ENCODE measurements at places on chromosomes 7 and 10.

- no peak for DNase-seq
Observed at GRCh38 chr7:131674131-131674530, 117.7 kb upstream of the PODXL start.

- DNase-seq = no peak
Observed at GRCh38 chr10:73790886-73791625, 5.7 kb downstream of the ZSWIM8 start.

DNA sequence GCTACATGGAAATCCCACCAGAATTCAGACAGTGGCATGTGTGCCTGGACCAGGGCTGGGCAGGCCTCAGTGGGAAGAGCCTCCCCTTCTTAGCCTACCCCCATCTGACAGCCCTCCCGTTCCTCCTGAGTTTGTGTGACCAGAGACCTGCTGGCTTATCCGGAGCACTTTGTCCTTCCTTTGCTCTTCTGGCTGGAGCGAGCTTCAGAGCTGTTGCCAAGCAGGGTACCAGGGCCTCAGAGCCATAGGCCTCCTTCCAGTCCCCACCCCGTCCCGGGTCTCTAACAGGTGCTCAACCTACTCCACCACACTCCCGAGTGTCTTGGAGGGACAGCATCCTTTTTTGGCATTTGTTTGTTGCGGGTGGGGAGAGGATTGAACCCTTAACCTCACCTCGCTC is 26.5 kb upstream of the TRIM8 start:
- DNase-seq = no peak

- DNase-seq = no peak
Observed at GRCh38 chr10:72593963-72594362, 31.9 kb downstream of the MICU1 start.

- DNase-seq = no peak
Observed at GRCh38 chr7:149683181-149683580, 90.2 kb downstream of the ZNF467 start.

- DNase-seq = no peak
Observed at GRCh38 chr10:106467506-106467905, 697.0 kb downstream of the SORCS1 start.

- no peak for DNase-seq
Observed at GRCh38 chr7:106065575-106066500, 46.3 kb downstream of the SYPL1 start.

- DNase-seq = no peak
Observed at GRCh38 chr10:132245056-132245455, 58.3 kb downstream of the DPYSL4 start.

DNA sequence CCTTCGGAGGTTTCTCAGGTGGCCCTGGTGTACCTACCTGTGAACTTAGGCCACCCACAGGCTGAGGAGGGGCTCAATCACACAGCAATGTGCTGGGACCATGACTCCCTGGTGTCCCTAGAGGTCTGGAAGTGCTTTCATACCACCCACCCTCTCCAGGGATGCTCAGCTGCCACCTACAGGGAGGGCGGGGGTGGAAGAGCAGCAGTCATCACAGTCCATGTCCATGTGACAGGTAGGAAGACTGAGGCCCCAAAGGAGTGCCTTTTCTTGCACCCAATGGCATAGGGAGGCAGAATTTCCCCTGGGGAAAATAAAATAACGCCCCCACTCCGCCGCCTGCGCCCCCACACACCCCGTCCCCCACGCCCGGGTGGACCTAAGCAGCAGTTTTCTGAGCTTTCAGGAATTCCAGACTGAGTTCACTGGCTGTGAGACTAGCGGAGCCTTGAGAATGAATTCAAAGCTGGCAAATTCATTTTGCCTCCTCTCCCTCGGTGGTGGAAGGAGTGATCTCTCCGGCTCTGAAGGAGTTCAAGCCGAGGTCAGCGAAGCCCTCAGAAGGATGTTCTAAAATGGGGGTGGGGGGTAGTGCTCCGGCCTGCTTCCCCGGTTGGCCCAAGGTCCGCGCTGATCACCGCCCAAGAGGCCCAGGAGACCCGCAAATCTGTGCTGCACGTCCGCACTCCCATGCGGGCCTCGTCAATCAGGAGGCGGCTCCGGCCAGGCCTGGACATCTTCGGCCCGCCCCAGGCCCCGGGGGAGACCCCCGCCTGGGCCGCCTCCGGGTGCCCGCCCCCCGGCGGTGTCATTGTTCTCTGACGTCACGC is 2.1 kb upstream of the ZMIZ1 start:
- no peak for DNase-seq

DNA sequence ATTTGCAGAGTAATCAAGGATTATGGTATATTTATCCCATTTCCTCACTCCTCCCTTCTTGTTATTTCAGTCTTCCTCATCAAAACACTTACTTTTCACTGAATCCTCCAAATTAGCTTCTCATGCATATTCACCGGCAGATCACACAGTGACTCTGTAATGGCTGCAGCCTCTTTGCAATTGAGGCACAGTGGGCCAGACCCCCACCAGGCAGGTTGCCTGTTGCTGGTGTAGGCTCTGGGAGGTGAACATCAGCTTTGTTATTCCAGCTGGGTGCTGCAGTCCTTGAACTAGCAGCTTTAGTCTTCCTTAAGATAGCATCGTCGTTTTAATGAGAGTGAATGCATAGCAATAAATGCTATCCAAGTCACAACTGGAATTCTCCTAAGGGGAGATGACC is 449.3 kb downstream of the CNTNAP2 start:
- DNase-seq = no peak

Measured in activated CD8-positive, alpha-beta memory T cell treated with anti-CD3 and anti-CD28 coated beads for 24 hours (primary cell).